ENCODE measurements at places on chromosomes 2 and 18. TPM values are rescaled to one million over a fixed set of nuclear protein-coding genes. Genes with fewer than 3 reads are reported as not detected.
A peak's percentile ranks its signal among the peaks of the same experiment; 100 is the strongest.

Gene MAP3K19
- not detected for total RNA-seq

DNA sequence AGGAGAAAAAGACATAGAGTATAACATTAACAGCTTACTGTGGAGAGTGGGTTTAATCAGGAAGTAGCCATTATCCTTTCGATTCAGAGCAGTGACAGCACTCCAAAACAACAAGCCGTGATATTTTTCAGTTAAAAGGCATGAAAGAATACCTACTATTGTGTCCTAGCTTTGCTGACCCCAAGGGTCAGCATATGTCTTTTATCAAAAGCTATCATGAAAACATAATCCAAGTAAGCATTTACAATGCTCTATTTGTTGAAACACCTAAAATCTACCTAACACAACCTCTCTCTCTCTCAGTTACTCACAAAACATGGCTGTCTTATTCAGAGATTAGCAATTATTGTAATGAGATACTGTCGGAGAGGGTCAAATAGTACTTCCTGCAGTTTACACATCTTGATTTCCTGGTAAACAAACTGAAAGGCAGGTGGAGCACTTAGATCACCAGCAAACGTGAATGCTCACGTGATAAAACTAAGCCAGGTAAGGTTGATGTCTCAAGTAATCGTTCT, 100.0 kb downstream of the BAZ2B start:
- peaks cover 18% of the 10 kb centered on the region for H3K4me1 ChIP-seq
- peak overlapping the region; percentile 61 for H3K4me3 ChIP-seq
- H3K27me3 ChIP-seq: peaks cover 1% of the 10 kb centered on the region
- H3K36me3 ChIP-seq: no peaks in the 10 kb centered on the region

DNA sequence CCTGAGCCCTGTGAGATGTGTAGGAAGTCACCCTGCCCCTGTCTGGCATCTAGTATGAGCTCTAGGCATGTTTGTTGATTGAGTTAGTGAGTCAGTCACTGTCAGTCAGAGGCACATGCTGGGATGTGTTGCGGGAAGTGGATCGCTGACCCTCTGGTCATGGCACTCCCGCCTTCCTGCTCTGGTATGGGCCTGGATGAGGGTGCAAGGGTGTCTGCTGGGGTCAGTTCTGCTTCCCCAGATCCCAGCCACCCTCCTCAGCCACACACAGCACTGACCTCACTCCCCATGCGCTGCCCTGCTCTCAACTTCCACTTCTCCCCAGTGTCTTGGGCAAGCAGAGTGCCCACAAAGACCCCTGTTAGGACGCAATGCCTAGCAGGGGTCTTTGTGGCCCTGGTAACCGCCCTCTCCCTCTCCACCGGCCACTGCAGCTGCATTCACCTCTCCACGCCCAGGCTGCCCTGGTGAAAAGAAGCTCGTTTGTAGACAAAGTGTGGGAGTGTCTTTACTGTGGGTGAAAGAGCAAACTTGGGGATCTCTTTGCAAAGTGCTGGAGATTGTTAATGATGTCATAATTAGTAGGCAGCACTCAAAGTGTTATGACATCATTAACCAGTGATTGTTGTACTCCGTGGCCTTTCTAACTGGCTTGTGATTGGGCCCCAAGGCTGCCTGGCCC, 252.1 kb downstream of the LDLRAD4 start:
- no peaks in the 10 kb centered on the region for H3K27me3 ChIP-seq
- no peak overlapping the region for H3K27ac ChIP-seq
- H3K36me3 ChIP-seq: peaks cover 58% of the 10 kb centered on the region
- H3K4me3 ChIP-seq: no peak overlapping the region

Gene LRRTM4
- not detected for total RNA-seq

Gene GAREM1
- not detected for total RNA-seq

GRCh38 chr18:44793685-44794084, 113.0 kb downstream of the SETBP1 start:
- H3K36me3 ChIP-seq: peaks cover 2% of the 10 kb centered on the region
- no peak for DNase-seq
- H3K4me3 ChIP-seq: no peak overlapping the region
- peaks cover 1% of the 10 kb centered on the region for H3K27me3 ChIP-seq

- H3K27ac ChIP-seq: no peak overlapping the region
- H3K36me3 ChIP-seq: no peaks in the 10 kb centered on the region
- no peaks in the 10 kb centered on the region for H3K4me1 ChIP-seq
- peaks cover 2% of the 10 kb centered on the region for H3K27me3 ChIP-seq
- no peak overlapping the region for H3K4me3 ChIP-seq
- DNase-seq: no peak
Observed at GRCh38 chr2:32849456-32850194, 97.1 kb upstream of the LTBP1 start.

Gene GALNT13
- total RNA-seq: not detected

DNA sequence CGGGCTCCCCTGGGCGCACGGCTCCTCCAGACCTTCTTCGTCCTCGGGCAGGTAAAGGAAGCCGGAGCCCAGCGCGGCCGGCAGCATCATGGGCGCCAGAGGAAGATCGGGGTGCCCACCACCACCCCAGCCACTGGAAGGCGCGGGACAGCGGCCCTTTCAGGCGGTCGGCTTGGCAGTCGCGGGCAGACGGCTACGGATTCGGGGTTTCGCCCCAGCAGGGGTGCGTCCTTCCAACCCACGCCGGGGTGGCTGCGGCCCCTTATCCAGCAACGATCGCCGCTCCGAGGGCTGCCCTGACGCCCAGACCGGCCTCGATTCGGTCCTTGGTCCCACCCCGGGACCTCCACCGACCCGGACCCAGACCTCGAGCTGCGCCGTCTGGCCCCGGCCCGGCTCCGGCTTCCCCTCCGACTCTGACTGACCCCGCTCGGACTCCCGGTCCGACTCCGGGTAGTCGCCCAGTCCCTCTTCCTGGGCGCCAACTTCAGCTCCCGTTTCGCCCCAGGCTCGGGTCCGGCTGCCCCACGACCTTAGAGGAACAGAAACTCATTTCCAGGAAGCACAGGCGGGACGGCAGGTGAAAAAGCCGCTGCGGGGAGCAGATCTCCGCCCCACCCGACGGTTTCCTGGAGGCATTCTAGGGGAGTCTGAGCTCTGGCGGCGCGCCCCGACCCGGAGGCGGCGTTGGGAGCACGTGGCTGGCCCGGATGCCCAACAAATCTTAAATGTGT, 30.2 kb upstream of the SSB start:
- peaks cover 13% of the 10 kb centered on the region for H3K27me3 ChIP-seq
- peak overlapping the region; percentile 70 for H3K4me3 ChIP-seq
- DNase-seq: no peak
- no peaks in the 10 kb centered on the region for H3K36me3 ChIP-seq
- no peak overlapping the region for H3K27ac ChIP-seq

DNA sequence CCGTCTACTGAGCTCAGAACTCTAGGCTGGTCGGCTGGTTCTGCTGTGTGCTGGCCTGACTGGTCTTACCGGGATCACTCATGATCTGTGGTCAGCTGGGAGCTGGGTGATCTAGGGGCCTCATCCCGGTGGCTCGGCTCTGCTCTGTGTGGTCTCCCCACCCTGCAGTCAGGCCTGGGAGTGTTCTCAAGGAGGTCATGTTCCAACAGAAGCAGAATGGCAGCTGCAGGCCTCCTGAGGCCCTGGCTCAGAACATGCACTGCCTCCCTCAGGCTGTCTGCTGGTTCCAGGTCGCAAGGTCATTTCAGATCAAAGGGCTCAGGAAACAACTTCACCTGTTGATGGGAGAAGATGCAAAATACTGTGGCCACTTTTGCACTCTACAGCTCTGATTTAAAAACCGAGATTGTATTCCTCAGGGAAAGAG, 81.1 kb upstream of the RFX8 start:
- peaks cover 18% of the 10 kb centered on the region for H3K36me3 ChIP-seq
- DNase-seq: no peak
- H3K27me3 ChIP-seq: peaks cover 2% of the 10 kb centered on the region
- H3K4me1 ChIP-seq: peaks cover 20% of the 10 kb centered on the region

Gene MC4R
- total RNA-seq: not detected

DNA sequence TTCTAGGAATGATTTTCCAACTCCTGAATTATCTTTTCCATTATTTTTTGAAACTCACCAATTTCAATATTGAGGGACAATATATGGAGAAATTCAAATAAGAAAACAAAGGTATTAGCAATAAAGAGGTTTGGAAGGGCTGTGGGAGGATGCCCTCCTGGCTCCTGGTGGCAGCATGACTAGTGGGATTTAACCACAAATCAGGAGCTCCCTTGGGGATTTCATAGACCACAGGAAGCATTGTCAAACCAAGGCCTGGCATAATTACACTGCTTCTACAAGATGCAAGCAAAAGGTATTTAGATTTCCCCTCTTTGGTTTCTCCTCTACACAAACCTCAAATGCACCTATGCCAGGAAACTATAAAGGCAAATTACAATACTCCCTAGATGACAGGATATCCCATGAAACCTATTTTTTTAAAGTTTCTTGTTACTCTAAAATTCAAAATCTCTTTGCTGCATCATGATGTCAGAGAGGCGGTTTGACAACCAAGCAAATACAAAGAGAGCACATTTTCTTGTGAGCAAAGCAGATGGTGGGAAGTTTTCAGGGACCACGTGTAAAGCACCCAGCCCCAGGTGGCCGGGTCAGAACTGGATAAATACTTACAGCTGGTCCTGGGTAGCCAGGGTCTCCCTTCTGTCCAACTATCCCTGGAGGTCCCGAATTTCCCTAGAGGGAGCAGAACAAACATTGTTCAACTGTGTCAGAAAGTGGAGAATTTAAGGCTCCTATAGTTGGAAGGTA, 67.9 kb downstream of the COL6A3 start:
- no peaks in the 10 kb centered on the region for H3K27me3 ChIP-seq
- no peak for DNase-seq
- no peak overlapping the region for H3K4me3 ChIP-seq
- H3K36me3 ChIP-seq: no peaks in the 10 kb centered on the region

- H3K4me3 ChIP-seq: no peak overlapping the region
- peaks cover 23% of the 10 kb centered on the region for H3K27me3 ChIP-seq
- H3K36me3 ChIP-seq: no peaks in the 10 kb centered on the region
- H3K27ac ChIP-seq: no peak overlapping the region
- no peaks in the 10 kb centered on the region for H3K4me1 ChIP-seq
Observed at GRCh38 chr2:234091432-234091879, 41.0 kb downstream of the SPP2 start.

DNA sequence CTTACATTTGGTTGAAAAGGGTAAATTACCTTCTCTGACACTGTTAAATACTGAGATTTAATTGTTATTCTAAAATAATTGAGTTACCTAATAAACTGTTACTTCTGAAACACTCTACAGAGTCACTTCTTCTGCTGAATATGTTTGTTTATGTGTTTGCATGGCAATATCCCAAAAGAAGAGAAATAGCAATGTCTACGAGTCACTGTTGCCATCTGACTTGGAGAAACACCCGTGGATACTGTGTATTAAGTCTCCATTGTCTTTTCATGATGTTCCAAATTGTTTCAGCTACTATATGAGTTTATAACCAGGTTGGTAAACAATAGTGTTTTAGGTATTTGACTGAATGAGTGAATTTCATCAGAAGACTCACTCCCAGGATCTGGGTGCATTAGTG, 754.2 kb upstream of the ID2 start:
- H3K27ac ChIP-seq: peak overlapping the region; percentile 27
- peaks cover 43% of the 10 kb centered on the region for H3K36me3 ChIP-seq
- no peaks in the 10 kb centered on the region for H3K27me3 ChIP-seq
- H3K4me1 ChIP-seq: peaks cover 35% of the 10 kb centered on the region
- H3K4me3 ChIP-seq: no peak overlapping the region
- DNase-seq: no peak

- H3K27ac ChIP-seq: no peak overlapping the region
- H3K27me3 ChIP-seq: peaks cover 40% of the 10 kb centered on the region
- no peak for DNase-seq
Observed at GRCh38 chr2:17800219-17800618, 16.0 kb upstream of the MSGN1 start.

- peaks cover 8% of the 10 kb centered on the region for H3K27me3 ChIP-seq
- no peaks in the 10 kb centered on the region for H3K36me3 ChIP-seq
- no peak overlapping the region for H3K4me3 ChIP-seq
- DNase-seq: no peak
Observed at GRCh38 chr2:128390256-128390990, 71.8 kb upstream of the HS6ST1 start.

Gene SPP2
- total RNA-seq: not detected

Gene TMEM247
- not detected for total RNA-seq

Gene OSBPL1A
- total RNA-seq: 0.98 TPM

Gene CDH19
- not detected for total RNA-seq

Gene CXCR1
- not detected for total RNA-seq

DNA sequence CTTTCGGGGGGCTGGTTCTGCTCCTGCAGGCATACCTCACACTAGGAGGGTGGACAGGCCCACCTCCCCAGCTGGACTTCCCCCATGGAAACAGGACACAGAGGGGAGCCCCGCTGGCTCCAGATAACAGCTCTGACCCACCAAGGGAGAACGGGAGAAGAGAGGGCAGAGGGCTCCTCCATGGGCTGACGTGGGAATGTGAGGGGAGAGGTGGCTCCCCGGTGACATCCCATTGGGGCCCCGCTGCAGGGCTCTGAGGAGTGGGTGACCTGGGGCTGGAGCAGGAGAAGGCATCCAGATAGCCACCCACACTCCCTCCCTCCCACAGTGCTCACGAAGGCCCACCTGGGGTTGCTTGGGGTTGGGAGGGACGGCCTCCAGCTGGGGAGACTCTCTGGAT, 45.9 kb downstream of the FBLN7 start:
- no peaks in the 10 kb centered on the region for H3K27me3 ChIP-seq
- H3K27ac ChIP-seq: peak overlapping the region; percentile 93
- peak overlapping the region; percentile 80 for H3K4me3 ChIP-seq
- H3K4me1 ChIP-seq: peaks cover 59% of the 10 kb centered on the region

DNA sequence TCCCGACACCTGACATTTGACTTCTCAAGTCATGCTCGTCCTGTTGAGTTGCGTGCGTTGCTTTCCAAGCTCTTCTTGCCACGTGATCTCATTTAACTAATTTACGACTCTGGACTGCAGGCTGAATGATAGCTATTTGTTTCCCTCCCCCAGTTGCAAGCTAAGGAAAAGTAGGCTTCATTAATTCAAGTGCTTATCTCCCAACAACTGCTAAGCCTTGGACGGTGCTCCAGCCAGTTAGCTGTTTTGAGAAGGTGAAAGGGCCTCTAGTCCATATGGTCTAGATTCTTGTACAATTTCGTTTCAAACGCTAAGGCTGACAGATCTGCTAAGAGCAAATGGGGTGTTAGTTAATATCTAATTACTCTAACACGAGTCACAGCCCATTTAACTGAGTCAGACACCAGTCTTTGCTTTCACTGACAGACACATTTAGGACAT, 21.1 kb downstream of the GPR45 start:
- no peak overlapping the region for H3K27ac ChIP-seq
- no peaks in the 10 kb centered on the region for H3K4me1 ChIP-seq
- no peak for DNase-seq
- H3K36me3 ChIP-seq: peaks cover 20% of the 10 kb centered on the region

GRCh38 chr2:133674433-133675331, 106.4 kb upstream of the NCKAP5 start:
- H3K4me1 ChIP-seq: no peaks in the 10 kb centered on the region
- H3K27ac ChIP-seq: no peak overlapping the region
- no peaks in the 10 kb centered on the region for H3K36me3 ChIP-seq
- DNase-seq: no peak

DNA sequence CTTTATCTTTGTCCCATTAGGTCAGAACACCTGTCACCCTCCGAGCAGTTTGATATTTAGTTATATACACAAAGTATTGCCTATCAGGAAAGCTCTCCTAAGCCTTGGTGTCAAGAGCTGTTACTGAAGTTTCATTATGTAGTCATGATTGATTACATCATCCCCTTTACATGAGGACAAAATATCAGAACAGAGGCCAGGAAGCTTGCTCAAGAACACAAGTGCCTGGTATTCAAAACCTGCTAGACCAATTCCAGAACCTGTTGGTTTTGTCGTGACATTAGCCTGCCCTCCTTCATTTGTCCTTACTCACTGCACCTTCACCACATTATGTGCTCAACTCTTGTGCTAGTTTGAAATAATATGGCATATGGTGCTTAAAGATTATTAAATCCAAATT, 377.1 kb downstream of the CDH19 start:
- H3K27ac ChIP-seq: no peak overlapping the region
- H3K36me3 ChIP-seq: no peaks in the 10 kb centered on the region
- no peak overlapping the region for H3K4me3 ChIP-seq
- H3K27me3 ChIP-seq: no peaks in the 10 kb centered on the region
- DNase-seq: no peak
- H3K4me1 ChIP-seq: no peaks in the 10 kb centered on the region

Gene CBLN2
- not detected for total RNA-seq

Data from activated T-helper 2 cell treated with anti-CD3 and anti-CD28 coated beads, Interferon-gamma antibody, Interleukin-2, Interleukin-4, amounts not matched to agents 10 μg/mL and 5 μg/mL and 100 μg/mL, durations not matched to agents 14 hours and 24 hours and 36 hours (primary cell).